Activated CD8-positive, alpha-beta memory T cell treated with anti-CD3 and anti-CD28 coated beads for 48 hours (primary cell): ENCODE measurements at places on chromosomes 1 and 21.
A peak's percentile ranks its signal among the peaks of the same experiment; 100 is the strongest.

- no peak for DNase-seq
These were observed 26.9 kb upstream of the DPYD start for GRCh38 chr1:97947695-97948094.

GRCh38 chr1:226404063-226404903 is 3.6 kb downstream of the PARP1 start:
- DNase-seq: no peak

GRCh38 chr1:65538086-65538485 is 117.6 kb downstream of the LEPR start:
- DNase-seq: no peak

GRCh38 chr1:157842939-157843338 is 1.3 kb upstream of the CD5L start:
- no peak for DNase-seq

- no peak for DNase-seq
These were observed at the start of gene MTARC1 for GRCh38 chr1:220786337-220787068. Gene MTARC1 (plus strand): TSS chr1:220786913. CDS start chr1:220786945, 32 bp downstream.

- DNase-seq: no peak
These were observed 4.6 kb upstream of the NAXE start for GRCh38 chr1:156586892-156587477.

GRCh38 chr1:46400421-46400820 is 6.3 kb downstream of the FAAH start:
- no peak for DNase-seq

DNA sequence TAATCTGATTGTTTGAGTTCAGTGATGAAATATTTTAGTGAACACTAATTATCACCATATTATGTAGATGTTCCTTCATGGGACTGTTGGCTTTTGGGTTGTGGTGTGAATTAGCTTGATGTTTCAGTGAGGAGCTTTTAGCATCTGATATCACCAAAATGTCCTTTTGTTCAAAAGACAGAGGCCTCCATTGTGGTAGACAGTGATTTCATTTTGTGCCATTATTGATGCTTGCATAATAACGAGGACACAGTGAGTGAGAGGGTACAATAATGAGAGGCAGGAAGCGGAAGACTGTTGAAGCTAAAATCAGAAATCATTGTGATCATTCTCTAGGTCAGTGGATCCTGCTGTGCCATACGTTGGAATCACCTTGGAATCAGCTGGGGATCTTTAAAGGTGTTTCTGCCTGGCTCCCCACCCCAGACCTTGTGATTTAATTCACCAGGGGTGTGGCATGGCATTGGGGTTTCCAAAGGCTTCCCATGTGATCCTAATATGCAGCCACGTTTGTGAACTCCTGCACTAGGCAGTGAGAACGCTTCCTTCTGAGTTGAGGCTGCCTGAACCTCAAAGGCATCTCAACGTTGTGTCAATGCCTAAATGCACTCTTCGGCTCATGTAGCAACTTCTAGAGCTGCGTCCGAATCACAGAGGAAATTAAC is 82.1 kb upstream of the KIF1B start:
- DNase-seq: no peak

DNA sequence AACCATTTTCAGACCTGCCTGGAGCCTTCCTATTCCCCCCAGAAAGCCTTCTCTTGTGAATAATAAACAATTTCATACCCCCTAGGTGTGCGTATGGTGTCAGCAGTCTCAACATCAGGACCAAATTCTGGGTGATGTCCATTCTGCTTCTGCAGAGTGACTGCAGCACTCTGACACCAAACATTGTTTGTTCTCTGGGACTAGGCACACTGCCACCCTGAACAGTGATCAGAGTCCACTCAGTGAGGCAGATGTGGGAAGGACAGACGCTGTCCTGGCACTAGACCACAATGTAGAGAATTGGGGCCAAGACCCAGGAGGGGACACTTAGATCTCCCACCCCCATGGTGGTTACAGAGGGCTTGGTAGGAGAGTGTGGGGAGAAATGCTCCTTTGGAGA is 175.1 kb downstream of the BACH1 start:
- no peak for DNase-seq

GRCh38 chr1:203140743-203141520 is 13.4 kb downstream of the ADORA1 start:
- DNase-seq: no peak

DNA sequence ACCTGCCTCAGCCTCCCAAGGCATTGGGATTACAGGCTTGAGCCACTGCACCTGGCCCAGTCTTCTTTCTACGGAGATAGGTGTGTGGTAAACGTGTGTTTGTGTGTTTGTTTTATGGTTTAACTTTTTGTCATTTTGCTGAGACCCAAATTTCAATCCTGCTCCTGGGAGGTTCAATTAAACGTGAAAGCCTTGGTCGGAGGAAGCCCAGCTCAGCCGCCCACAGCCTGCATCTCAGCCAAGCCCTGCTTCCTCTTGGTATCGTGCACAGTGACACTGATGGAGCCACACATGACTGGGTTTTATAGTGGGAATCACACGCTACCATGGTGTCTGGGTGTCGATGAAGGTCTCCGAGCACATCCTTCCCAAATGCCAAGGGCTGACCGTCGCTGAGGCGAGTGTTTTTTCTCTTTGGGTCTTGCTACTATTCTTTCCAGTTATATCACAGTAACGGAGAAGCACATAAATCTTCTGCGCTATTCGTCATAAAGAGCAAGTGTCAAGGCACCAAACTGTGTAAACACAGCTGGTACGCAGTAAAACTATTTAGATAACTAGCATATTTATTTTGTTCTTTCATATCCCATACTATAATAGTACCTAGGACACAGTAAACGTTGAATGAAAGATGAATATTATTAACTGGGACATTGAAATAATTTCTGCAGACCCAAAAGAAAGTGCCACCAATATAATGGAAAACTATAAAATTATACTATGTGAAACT is 39.3 kb downstream of the HLCS start:
- no peak for DNase-seq

DNA sequence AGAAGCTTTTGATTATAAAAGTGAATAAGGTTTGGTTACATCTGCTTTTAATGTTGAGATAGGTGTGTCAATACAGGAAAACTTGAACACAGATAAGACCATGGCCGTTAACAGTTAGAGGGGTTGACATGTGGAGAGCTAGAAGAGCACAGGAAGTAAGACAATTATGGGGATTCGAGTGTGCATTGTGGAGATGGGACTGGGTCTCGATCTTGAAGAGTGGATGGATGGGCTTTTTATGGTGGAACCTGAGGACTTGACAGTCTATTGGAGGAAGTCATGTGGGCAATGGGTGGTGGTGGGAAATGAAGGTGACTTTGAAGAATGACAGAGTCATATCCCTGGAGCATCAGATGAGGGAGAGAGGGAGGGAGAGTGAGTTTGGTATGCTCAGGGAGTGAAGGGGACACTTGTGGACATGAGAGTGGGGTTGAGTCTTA is 12.1 kb downstream of the DYRK1A start:
- DNase-seq: no peak

- DNase-seq: no peak
These were observed 115.8 kb upstream of the SLC35F3 start for GRCh38 chr1:233788687-233789086.

DNA sequence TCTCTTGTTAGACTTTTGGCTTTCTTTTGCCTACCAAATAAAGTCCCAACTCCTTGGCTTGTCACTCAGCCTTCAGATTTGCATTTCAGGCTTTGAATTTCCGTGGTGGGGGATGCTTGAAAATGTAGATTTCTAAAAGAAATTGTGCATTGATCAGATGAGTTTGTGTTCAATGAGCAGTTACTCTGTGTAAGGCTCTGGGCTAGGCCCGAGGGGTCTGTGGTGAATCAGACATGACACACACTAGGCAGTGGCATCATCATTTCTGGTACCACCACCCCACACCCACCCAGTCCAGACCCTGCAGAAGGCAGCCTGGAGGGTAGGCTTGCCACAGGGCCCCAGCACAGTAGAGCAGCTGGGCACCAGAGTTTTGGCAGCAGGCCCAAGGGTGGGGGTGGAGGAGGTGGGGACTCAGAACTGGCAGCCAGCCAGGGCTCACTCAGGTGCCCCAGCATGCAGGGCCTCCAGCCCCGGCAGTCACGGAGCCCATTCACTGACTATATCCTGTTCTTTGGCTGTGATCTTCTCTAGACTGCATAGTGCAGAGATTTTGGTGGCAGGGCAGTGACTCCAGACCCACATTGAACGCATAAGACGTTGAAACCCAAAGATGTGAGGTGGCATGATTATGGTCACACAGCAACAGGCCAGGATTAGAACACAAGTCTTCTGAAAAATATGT is 97.2 kb upstream of the ARTN start:
- DNase-seq: no peak

- no peak for DNase-seq
These were observed 98.6 kb downstream of the SIK1 start for GRCh38 chr21:43328185-43328957.

GRCh38 chr1:88169939-88170338 is 514.1 kb upstream of the PKN2 start:
- DNase-seq: no peak

DNA sequence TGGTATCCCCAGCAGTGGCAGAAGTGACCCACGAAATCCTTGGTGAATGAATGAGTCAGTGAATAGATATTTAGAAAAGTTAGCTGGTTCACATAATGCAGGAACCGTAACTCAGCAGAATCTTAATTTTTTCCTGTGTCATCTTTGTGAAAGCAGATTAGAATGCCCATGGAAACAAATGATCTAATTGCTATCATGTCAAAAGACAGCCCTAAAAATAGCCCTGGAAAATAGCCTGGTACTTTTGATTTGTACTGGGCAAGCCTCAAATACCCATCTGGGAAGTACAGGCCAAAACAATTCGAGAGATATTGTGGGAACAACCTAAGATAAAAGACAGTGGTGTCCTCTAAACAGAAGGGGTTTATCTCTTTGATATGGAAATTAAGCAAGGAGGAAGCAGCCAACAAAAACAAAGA is 21.1 kb downstream of the FYB2 start:
- no peak for DNase-seq

DNA sequence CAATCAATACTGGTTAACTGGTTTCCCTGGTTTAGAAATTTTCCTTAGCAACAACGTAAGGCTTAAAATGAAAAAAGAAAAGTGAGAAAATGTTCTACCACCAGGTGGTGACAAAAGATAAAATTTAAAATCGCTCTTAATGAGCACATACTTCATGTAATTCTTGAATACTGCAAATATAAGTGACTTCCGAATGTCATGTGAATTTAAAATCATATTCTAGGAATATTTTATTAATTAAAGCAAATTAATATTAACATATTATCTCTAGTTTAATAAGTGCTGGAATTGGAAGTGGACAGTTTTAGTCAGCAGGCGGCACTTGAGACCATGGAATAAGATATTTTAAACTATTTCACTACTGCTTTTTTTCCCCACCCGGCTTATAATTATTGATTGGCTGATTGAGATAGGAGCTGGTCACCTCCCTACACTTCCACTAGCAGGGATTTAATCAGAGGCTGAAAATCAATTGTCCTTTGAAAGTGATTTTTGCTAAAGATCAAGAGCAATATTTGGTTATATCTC is 5.0 kb upstream of the ADAMTS1 start:
- DNase-seq: no peak

DNA sequence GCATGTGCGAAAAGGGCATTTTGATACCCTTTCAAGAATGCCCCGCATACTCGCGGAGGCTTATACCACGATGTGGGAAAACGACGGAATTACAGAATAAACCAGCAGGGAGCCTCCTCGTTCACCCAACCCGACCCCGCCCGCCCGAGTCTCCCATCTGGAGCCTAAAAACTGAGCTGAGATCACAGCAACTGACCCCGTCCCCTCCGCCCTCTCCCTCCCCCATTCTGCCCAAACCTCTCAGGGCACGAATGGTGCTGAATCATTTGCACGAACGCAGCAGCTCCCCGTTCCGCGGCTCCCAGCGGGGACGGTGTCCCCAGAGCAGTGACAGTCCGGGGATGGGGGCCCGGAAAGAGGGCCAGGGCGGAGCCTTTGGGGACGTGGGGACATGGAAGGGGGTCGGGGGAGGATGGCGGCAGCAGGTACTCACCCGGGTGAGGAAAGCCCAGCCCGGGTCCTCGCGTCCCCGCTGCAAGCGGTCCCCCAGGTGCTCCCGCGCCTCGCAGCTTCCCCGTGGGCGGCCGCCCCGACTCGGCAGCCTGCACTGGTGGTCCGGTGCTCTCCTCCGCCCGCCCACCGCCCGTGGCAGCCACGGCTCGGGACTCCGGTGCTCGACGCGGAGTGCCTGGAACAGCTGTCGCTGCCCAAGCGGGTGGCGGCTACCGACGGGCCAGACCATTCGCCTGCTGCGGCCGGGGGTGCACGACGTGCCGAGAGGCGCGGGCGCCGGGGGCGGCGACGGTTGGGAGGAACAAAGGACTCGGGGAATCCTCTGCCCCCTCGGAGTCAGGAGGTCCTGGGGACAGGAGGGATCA is at the start of gene TTLL7:
TSS of gene TTLL7 (minus strand) at position 635 of the 818 bp plus-strand sequence. CDS start 46,921 bp downstream, outside the sequence.
- DNase-seq: peak; percentile 41

DNA sequence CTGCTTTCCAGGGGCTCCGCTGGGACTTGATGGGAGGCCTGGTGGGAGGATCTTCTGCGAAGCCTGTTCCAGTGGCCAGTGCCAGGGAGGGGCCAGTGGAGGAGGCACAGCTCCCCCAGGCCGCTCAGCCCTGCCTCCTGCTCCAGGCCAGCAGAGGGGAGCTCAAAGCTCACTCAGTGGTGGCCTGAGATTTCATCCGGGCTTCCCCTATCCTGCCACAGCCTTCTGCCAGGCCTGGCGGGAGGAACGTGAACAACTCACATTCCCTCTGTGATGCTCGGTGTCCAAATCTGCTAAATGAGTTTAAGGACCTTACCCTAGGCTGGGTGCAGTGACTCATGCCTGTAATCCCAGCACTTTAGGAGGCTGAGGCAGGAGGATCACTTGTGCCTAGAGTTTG is 3.3 kb downstream of the CLCNKB start:
- no peak for DNase-seq

DNA sequence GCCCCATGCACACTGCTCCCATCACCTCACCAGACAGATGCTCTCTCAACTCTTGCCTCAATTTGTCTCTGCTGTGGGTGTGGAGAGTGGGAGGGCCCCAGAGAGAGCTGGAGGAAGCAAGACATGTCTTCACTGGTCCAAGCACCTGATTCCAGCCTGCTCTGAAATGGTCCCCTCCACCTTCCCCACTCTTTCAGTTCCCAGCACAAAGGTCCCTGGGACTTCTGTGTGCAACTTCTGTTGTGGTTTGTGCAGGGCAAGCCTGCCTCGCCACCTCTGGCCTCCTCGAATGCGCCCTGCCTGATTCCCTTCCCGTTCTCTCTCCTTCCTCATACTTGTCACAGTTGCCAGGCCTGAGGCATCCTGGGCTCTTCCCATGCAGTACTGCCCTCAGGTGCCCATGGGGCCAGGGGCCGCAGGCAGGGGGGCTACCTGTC is 119.3 kb downstream of the SYT2 start:
- no peak for DNase-seq

GRCh38 chr1:7707527-7707926 is 63.6 kb upstream of the VAMP3 start:
- no peak for DNase-seq
